Activated gamma-delta T cell treated with Interleukin-2 at 50 U/mL for 16 hours (primary cell): ENCODE measurements at places on chromosomes 7 and 10.

GRCh38 chr7:123645516-123645915 lies 10.2 kb upstream of the LMOD2 start:
- DNase-seq = no peak

DNA sequence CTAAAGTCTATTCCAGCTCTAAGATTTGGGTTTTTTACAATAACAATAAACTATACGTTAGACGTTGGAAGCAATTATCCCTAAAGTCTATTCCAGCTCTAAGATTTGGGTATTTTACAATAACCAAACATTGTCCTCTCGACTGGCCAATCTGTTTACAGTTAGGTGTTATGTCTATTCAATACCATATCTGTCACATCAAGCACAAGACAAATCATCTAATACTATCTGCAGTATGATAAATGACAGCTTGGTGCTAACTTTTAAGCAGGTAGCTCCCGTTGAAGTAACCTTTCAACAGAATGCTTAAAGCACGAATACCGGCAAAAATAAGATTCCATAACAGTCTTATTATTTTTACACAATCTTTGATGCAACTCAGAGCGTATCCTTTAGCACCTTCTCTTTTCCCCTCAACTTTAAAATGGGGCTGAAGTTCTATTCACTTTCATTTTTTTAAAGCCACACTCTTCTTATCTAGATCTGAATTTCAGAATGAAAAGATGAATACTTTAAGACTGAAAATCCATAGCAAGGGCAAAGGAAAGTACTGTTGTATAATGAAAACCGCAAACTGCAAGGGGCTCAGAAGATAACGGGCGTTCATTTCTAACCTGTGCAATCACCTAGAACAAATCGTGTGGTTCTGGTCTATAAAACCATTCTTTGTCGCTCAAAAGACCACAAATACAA lies 925 bp downstream of the H2AZ2 start:
- DNase-seq = no peak

GRCh38 chr10:50990568-50991455 lies 83.5 kb upstream of the PRKG1 start:
- no peak for DNase-seq

- no peak for DNase-seq
Measured at GRCh38 chr7:68671671-68672070, 926.6 kb upstream of the AUTS2 start.

GRCh38 chr10:124558339-124559321 lies 97.0 kb downstream of the LHPP start:
- no peak for DNase-seq

GRCh38 chr10:7288060-7288690 lies 122.7 kb downstream of the SFMBT2 start:
- DNase-seq = no peak

DNA sequence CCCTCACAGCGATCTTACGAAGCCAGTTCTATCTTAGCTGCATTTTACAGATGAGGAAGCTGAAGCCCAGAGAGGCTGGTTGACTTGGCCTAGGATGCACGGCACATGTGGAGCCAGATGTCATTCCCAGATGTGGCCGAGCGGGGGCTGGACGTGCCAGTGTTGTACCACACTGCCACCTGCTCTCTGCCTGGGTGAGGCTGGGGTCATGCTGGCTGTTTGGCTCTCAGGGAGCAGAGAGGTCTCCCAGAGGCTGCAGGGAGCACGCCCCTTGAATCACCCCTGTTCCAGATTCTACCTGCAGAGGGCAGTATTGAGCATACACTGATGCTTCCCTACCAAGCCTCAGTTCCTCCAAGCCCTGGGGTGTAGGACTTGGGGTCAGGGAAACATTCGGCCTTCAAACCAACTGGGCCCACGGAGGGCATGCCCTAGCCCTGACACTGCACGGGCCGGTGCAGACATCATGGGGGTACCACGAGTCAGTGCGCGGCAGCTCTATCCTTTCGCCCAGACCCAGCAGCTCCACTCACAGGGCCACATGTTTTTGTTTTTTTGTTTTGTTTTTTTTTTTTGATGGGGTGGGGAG lies 3.8 kb upstream of the GTF2IRD1 start:
- DNase-seq = peak; percentile 68

DNA sequence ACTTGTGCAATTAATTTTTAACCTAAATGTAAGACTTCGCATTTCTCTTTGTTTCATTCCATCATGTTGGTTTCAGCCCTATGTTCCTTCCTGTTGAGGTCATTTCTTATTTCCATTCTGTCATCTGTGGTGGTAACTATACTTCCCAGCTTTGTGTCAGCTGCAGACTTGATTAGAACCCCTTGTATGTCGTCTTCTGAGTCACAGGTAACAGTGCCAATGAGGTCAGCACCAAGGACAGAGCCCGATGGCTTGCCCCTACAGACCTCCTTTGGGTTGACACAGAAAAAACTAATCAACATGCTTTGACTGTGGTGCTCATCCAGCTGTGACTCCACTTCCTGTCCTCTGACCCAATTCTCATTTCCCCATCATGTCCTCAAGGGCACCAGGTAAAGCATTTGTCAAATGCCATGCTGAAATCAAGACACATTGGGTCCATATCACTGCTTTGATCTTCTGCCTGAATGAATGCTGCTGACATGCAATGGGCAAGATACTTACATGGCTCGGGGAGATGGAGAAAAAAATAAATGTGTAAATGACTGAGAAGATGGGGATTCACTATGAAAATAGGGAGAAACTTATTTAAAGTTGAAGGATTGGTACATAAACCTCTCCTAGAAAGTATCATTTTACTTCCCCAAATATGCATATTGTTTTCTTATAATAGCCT lies 25.6 kb upstream of the CRTAC1 start:
- DNase-seq = no peak

- DNase-seq = no peak
Measured at GRCh38 chr10:125711110-125711750, 8.3 kb upstream of the EDRF1 start.

- DNase-seq = no peak
Measured at GRCh38 chr7:38927751-38928150, 18.8 kb upstream of the VPS41 start.

GRCh38 chr10:87861953-87862678 lies 1.2 kb downstream of the KLLN start:
- DNase-seq = peak; percentile 91

- no peak for DNase-seq
Measured at GRCh38 chr10:18419945-18420344, 231.4 kb downstream of the NSUN6 start.

DNA sequence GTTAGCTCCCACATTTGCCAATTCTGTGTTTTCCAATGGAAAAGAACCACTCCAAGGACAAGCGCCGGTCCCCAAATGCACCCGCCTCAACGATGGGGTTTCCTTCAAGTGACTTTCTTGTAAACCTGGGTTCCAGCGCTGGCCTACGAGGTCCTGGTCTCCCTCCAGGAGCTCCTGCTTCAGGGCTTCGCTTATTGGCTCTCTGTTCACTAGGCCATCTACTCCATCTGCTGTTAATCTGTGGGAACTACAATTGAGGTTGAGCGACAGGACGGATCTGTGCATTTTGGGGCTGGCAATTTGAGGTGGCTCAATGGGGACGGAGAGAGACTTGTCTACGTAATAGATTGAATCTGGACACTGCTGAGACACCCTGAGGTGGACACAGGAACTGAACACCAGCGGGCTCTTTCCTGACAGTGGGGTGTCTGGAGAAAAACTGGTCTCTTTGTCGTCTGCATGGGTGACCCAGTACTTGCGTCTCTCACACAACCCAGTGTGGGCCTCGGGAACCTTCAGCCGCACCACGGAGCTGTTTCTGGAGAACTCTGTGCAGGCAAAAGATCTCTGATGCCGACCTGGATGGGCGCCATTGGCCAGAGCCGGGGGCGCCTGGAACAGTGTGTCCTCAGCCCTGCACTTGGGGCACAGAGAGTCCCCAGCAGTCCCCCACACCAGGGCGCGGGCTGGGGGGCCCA lies 115.9 kb upstream of the ADAM12 start:
- no peak for DNase-seq

DNA sequence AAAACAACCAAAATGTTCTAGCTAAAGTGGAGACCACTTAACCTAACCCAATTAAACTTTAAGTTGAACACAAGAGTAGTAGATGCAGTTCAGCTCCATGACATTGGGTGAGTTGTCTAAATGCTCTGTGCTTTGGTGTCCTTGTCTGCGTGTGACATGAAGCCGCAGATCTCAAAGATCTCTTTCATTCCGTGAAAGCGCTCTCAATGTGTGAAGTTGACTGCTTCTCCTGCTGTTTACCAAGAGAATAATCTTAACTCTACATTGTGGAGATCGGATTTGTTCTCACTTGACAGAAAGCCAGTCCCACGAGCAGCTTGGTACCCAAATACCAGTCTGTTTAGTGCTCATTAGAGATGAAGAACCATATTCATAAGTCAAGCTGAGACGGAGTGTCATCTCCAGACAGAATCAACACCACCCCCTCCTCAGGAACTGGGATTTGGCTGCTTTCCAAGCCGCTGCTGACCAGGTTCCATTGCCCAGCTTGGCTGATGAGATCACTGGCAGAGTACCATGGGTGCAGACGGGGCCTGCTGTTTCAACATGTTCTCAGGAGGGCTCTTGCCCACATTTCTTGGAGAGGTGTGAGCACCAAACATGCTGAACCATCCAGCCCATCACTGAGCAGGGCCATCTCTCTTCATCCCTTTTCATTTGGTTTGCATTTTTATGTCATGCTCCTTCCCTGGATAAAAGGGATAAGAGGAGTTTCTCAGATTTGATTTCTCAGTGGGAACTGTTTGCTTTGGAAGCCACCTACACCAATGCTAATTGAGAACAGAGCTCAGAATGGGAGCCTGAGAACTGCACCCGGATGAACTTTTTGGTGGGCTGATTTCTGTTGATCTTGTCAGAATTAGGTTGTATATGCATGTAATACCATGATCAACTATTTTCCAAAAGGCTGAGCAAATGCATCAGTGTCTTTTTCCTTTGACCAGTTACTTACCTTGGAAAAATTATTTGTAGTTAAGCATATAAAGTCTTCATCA lies 95.8 kb upstream of the AGBL3 start:
- no peak for DNase-seq

- no peak for DNase-seq
Measured at GRCh38 chr10:8057636-8058273, 3.3 kb downstream of the GATA3 start.

- DNase-seq = no peak
Measured at GRCh38 chr7:155911471-155912105, 99.3 kb upstream of the SHH start.

DNA sequence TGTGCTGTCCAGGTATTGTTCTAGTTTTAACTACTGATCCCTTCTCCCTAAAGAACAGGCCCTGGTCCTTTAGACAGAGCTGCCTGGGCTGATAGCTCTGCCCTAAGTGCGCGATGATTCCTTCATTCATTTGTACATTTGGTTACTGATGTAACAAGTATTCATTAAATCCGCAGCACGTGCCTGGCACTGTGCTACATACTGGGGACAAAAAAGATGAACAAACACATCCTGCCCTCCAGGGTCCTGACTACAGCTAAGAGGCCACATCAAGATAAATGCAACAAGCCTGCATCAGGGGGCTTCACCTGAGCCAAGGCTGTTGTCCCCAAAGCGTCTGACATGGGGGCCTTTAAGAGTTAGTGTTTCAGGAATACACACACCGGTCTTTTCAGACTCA lies 99.0 kb upstream of the PODXL start:
- no peak for DNase-seq

DNA sequence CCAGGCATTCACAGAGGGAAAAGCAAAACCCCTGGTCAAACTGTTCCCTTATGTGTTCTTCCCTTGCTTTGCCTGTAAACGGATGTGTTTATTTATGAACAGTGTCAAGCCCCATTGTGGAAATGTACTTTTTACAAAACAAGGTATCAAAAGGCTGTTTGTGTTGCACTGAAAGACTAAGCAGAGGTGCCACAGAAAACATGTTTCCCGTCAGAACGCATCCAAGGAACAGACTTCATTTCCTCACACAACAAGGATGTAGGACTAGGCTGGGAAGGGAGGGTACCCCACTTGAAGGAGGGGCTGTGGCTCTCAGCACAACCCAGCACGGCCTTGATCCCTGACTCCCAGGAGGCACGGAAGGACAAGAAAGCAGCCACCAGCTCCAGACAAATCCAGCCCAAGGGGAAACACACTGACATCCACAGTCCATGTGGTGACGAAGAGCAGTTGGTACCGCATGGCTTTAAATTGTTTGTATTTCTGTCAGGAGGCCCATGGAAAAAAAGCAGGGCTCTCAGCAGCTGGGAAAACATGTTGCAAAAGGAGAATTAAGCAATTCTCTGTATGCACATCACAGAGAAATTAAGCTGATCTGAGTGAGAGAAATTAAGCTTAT lies 85.6 kb downstream of the RNF216 start:
- DNase-seq = no peak

DNA sequence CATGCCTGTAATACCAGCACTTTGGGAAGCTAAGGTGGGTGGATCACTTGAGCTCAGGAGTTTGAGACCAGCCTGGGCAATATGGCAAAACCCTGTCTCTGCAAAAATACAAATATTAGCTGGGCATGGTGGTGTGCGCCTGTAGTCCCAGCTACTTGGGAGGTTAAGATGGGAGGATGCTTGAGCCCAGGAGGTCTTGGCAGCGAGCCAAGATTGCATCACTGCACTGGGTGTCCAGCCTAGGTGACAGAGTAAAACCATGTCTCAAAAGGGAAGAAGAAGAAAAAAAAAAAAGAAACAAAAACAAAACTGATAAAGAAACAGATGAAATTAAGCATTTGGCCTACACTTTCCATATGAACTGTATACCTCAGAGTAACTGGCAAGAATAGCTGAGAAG lies 319.2 kb downstream of the PARD3 start:
- DNase-seq = no peak

GRCh38 chr7:35691827-35692307 lies 3.1 kb downstream of the HERPUD2 start:
- peak; percentile 18 for DNase-seq

- no peak for DNase-seq
Measured at GRCh38 chr7:136845899-136846465, 22.5 kb upstream of the CHRM2 start.

GRCh38 chr10:61112771-61113170 lies 168.8 kb upstream of the RHOBTB1 start:
- DNase-seq = no peak
